ENCODE measurements at places on chromosomes 2 and 18.

GRCh38 chr18:48928787-48929186, 22.0 kb downstream of the SMAD7 start:
- peaks cover 86% of the 10 kb centered on the region for H3K4me1 ChIP-seq
- no peaks in the 10 kb centered on the region for H3K27me3 ChIP-seq
- H3K27ac ChIP-seq: peak overlapping the region; percentile 92
- peak overlapping the region; percentile 75 for H3K4me3 ChIP-seq
- peaks cover 38% of the 10 kb centered on the region for H3K36me3 ChIP-seq
- DNase-seq: peak; percentile 61

DNA sequence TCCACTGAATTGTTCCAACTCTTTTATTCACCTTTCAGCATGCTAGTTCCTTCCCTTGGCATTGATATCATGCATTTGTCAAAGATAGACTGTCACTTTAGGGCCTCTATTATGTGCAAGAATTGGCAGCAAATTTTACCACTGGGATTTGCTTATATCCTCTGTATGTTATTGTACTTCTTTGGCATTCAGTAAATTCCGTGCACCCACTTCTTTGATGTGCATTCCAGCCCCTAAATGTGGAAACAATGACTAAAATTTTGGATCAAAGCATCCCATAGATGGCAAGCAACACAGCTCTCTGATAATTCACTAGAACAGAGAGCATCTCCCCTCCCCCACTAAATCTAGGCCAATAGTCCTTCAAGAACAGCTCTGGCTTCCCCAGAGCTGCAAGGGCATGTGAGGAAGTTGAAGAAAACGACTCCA, 399.0 kb upstream of the HNRNPA3 start:
- H3K4me1 ChIP-seq: peaks cover 4% of the 10 kb centered on the region
- no peak overlapping the region for H3K27ac ChIP-seq
- DNase-seq: no peak
- no peaks in the 10 kb centered on the region for H3K36me3 ChIP-seq

DNA sequence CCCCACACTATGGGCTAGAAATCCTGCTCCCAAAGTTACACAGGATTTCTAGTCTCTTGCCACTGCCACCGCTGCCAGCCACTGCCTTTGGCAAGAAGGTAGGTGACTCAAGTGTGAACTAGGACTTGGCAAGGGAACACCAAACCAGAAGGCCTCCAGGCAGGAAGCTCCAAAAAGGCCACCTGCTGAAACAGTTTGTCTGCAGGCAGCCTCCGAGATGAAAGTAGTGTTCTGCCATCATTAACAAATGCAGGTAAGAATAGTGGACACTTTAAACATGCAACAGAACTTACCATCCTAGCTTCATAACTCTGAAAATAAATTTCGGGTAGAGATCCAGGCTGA, 3.9 kb downstream of the ANKRD44 start:
- peaks cover 71% of the 10 kb centered on the region for H3K4me1 ChIP-seq
- peaks cover 42% of the 10 kb centered on the region for H3K36me3 ChIP-seq
- peak overlapping the region; percentile 93 for H3K27ac ChIP-seq
- H3K27me3 ChIP-seq: no peaks in the 10 kb centered on the region

DNA sequence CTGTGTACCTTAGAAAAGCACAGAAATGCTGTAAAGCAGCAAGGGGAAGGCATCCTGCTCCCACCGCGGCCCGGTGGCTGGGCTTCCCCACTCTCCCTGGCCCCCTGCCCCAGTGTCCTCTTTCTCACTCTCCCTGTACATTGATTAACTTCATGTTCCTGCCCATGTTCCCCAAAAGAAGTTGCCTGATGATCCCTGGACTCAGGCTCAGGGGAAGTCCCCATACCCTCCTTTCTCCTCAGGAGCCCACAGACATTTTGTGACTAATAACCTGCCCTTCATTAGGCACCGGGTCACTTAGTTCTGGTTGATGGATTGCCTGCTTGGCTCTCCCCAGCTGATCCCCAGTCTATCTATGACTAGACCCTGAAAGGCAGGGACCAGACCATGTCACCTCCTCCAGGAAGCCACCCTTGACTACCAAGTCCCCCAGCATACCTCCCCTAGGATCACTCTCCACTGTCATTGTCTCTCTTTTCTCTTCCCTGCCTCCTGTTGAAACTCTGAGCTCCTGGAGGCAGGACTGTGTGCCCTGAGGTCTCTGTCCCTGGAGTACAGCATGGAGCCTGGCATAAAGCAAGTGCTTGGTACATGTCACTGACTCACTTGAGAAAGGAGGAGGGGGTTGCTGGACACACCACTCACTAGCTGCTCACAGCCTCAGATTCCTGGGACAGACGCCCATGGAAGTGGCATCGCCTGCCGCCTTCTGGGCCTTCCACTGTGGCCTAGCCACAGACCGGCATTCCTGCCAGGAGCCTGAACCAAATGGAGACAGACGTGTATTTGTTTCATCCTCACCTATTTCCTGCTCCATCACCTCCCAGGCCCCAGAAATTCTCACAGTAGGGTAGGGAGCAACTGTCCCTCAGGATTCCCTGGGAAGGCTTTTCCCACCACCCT, 13.5 kb downstream of the MALL start:
- H3K4me3 ChIP-seq: no peak overlapping the region
- no peak overlapping the region for H3K27ac ChIP-seq
- H3K27me3 ChIP-seq: peaks cover 7% of the 10 kb centered on the region
- H3K4me1 ChIP-seq: peaks cover 19% of the 10 kb centered on the region

- no peak overlapping the region for H3K4me3 ChIP-seq
- no peaks in the 10 kb centered on the region for H3K36me3 ChIP-seq
These were observed 71.8 kb downstream of the NAB1 start for GRCh38 chr2:190720691-190721090.

DNA sequence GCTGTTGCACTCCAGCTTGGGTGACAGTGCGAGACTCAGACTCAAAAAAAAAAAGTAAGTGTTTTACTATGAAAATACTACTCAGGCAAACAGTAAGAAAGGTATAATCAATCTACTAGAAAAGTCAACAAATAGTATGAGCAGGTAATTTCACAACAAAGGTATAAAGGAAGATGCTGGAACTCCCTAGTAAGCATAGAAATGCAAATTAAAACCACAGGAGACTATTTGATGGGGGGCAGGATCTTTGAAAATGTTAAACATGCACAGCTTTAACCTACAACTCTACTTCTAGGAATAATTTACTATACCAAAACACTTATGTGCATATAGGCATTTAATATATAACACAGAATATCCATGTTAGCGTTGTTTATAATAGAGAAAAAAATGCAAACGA, 24.3 kb upstream of the TNFAIP6 start:
- H3K4me1 ChIP-seq: no peaks in the 10 kb centered on the region
- peaks cover 14% of the 10 kb centered on the region for H3K27me3 ChIP-seq
- H3K36me3 ChIP-seq: no peaks in the 10 kb centered on the region
- no peak for DNase-seq
- no peak overlapping the region for H3K27ac ChIP-seq

DNA sequence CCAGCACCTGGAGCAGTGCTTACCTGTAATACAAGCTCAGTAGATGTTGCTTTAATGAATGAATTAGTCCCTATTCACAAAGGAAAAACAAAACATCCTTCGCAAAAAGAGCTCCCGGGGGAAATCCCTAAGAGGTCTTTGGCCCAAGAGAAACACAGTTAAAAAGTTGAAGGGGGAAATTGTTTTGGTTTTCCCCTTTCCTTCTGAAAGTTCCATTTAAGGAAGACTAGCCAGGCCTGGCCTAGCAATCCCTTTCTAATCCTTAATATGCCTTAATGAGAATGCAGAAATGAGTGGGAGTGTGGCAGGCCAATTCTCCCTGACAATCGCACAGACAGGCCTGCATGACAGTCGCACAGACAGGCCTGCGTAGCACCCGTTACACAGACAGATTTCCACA, 33.5 kb upstream of the REL start:
- H3K36me3 ChIP-seq: no peaks in the 10 kb centered on the region
- H3K27ac ChIP-seq: no peak overlapping the region
- H3K4me3 ChIP-seq: no peak overlapping the region
- peaks cover 10% of the 10 kb centered on the region for H3K4me1 ChIP-seq
- no peaks in the 10 kb centered on the region for H3K27me3 ChIP-seq

DNA sequence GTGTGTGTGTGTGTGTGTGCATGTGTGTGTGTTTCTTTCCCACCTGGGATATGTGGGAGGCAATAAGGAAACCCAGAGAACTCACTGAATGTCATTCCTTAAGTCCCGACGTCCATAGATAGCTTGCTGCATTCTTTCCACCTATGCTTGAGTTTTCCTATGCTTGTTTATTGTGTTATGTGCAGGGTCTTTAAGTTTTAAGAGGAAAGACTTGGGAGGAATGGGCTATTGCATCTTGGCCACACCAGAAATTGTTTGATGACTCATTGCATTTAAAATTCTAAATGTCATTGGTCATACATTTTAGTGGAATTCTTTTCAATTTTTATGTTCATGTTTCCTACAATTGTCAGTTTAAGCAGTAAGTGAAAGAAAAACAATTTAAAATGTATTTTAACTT, 33.7 kb downstream of the STARD6 start:
- H3K4me1 ChIP-seq: peaks cover 4% of the 10 kb centered on the region
- peaks cover 9% of the 10 kb centered on the region for H3K27me3 ChIP-seq
- no peak for DNase-seq
- no peaks in the 10 kb centered on the region for H3K36me3 ChIP-seq

GRCh38 chr2:63899639-63900038, 57.9 kb downstream of the UGP2 start:
- no peak for DNase-seq
- H3K27me3 ChIP-seq: no peaks in the 10 kb centered on the region
- H3K4me3 ChIP-seq: no peak overlapping the region
- peaks cover 75% of the 10 kb centered on the region for H3K36me3 ChIP-seq
- H3K4me1 ChIP-seq: peaks cover 7% of the 10 kb centered on the region

GRCh38 chr2:234395891-234396420, 100.9 kb downstream of the ARL4C start:
- H3K4me3 ChIP-seq: no peak overlapping the region
- no peak overlapping the region for H3K27ac ChIP-seq
- no peaks in the 10 kb centered on the region for H3K36me3 ChIP-seq
- no peak for DNase-seq
- peaks cover 61% of the 10 kb centered on the region for H3K4me1 ChIP-seq

- H3K27me3 ChIP-seq: peaks cover 3% of the 10 kb centered on the region
- no peak for DNase-seq
- H3K4me1 ChIP-seq: no peaks in the 10 kb centered on the region
- no peak overlapping the region for H3K27ac ChIP-seq
- no peak overlapping the region for H3K4me3 ChIP-seq
These were observed 9.7 kb downstream of the GREB1 start for GRCh38 chr2:11543337-11544216.

DNA sequence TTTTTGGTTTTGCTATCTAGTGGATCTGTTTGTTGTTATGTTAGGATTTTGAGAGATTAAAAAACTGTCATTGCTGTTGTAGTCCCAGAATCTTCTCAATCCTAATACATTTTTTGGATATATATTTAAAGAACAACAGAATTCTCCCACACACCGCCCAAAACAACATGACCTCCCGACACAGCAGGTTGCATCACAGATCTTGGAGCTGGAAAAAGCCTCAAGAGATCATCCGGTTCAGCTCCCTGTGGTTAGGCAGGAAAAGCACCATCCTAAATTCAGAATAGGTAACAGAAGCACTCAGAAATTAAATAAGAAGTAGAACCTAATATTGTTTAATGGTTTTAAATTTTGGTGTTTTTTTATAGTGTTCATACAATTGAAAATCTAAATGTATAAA, 251.4 kb upstream of the STON1 start:
- no peak overlapping the region for H3K27ac ChIP-seq
- H3K4me3 ChIP-seq: no peak overlapping the region
- no peak for DNase-seq
- no peaks in the 10 kb centered on the region for H3K27me3 ChIP-seq
- H3K4me1 ChIP-seq: peaks cover 4% of the 10 kb centered on the region

GRCh38 chr2:60335533-60336237, 217.8 kb downstream of the BCL11A start:
- H3K27me3 ChIP-seq: peaks cover 3% of the 10 kb centered on the region
- no peaks in the 10 kb centered on the region for H3K4me1 ChIP-seq
- no peak overlapping the region for H3K4me3 ChIP-seq
- no peaks in the 10 kb centered on the region for H3K36me3 ChIP-seq
- H3K27ac ChIP-seq: no peak overlapping the region

DNA sequence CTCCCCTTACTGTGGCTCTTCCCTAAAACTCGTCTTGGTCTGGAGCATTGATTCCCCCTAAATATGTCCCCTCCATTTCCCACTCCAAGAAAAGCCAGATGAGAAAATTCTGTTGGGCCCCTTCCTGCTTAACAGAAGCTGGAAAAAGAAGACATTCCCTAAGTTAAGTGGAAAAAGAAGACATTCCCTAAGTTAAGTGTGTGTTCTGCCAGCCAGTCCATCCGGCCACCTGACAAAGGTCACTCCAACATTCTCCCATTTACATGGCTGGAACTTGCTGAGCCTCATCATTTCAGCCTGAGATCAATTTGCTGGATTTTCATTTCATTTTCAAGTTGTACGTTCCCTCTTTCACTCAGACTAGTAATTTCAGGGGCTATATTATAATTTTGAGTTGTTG, 52.0 kb downstream of the LYPD1 start:
- H3K27ac ChIP-seq: no peak overlapping the region
- H3K36me3 ChIP-seq: no peaks in the 10 kb centered on the region
- H3K4me1 ChIP-seq: no peaks in the 10 kb centered on the region
- DNase-seq: no peak
- no peaks in the 10 kb centered on the region for H3K27me3 ChIP-seq

- no peaks in the 10 kb centered on the region for H3K36me3 ChIP-seq
- H3K27ac ChIP-seq: no peak overlapping the region
- no peak for DNase-seq
These were observed 117.1 kb upstream of the SERTAD2 start for GRCh38 chr2:64770781-64771334.

- no peak overlapping the region for H3K4me3 ChIP-seq
- no peak for DNase-seq
- peaks cover 4% of the 10 kb centered on the region for H3K4me1 ChIP-seq
- H3K27me3 ChIP-seq: no peaks in the 10 kb centered on the region
- no peak overlapping the region for H3K27ac ChIP-seq
These were observed 164.1 kb upstream of the BOD1L2 start for GRCh38 chr18:56982766-56983165.

GRCh38 chr18:60560071-60560470, 187.5 kb upstream of the MC4R start:
- H3K4me1 ChIP-seq: no peaks in the 10 kb centered on the region

DNA sequence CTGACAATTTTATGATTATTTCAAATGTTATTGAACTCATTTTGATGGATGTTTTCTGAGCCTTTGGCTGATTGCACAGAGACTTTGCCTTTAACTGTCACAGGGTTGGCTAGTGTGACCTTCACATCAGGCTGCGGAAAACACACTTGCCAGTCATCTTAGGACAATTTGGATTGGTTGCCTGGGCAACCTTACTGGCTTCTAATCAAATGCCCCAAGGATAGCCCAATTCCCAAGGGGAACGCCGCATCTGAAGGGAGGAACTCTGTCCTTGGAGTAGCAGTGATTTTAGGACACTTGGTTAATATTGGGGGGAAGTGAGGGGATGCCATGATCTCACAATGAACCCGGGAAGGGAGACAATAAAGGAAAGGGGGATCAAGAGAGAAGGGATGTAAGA, 29.5 kb downstream of the OSBPL6 start:
- H3K27me3 ChIP-seq: peaks cover 13% of the 10 kb centered on the region
- no peaks in the 10 kb centered on the region for H3K36me3 ChIP-seq
- H3K4me1 ChIP-seq: no peaks in the 10 kb centered on the region
- no peak for DNase-seq
- no peak overlapping the region for H3K4me3 ChIP-seq

- H3K27ac ChIP-seq: no peak overlapping the region
- no peak for DNase-seq
- H3K27me3 ChIP-seq: no peaks in the 10 kb centered on the region
These were observed 70.3 kb downstream of the WDR7 start for GRCh38 chr18:56721491-56721890.

Measured in activated T-helper 2 cell treated with anti-CD3 and anti-CD28 coated beads, Interferon-gamma antibody, Interleukin-2, Interleukin-4, amounts not matched to agents 10 μg/mL and 5 μg/mL and 100 μg/mL, durations not matched to agents 14 hours and 24 hours and 36 hours (primary cell).